ENCODE measurements at places on chromosomes 7 and 10.

DNA sequence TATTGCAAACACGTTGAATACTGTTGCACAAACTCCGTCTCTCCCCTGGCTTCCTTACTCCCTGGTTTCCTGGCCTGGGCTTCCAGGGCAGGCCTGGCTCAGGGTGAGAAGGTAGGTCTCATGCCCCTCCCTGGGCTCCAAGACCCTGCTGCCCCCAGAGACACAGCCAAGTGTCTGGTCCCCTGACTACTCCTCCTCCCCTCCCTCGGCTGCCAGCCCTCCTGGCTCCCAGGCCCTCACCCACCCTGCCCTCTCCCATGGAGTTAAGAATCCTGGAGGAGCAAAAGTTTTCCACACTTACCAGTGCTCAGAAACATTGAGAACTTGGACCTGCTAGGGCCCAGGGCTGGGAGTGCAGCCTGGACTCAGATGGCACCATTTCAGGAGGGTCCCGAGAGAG is 47.2 kb upstream of the RABGEF1 start:
- no peak for DNase-seq

DNA sequence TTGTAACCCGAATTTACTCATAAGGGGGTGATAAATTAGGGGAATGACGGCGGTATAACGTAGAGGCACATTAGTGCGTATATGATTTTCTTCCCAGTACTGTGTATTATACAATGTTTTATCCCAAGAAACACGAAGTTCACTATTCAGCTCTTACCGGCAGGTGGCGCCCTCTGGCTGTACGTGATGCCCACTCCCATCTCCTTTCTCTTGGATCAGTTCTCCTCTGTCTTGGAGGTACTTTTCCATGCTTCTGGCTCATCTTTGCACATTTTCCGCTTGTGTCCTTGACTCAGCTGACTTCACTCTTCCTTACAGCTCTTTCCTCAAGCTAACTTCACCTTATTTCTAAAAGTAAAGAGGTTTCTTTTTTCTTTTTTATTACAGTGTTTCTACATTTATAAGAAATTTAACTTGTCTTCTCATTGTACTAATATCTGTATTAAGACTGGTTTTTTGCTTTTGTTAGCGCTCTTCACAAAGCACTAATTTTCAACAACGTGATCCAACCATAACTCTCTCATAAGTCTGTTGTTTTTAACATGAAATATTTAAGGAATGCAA is 21.3 kb downstream of the TMEM176B start:
- DNase-seq = peak; percentile 70

DNA sequence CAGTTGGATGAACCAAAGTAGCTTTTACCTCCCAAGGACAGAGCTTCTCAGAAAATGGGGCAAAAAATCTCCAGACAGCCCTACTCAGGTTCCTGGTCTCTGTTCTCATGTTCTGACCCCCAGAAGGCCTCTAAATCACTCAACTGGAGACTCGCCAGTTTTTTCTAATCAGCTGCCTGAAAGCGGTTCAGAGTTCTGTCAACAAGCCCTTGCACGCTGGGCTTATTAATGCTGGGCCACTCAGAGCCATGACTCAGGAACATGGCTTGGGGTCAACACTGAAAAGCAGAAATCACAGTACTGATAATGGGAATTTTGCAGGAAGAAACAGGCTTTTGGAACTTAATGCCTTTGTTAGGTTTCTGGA is 15.3 kb downstream of the ECHDC3 start:
- peak; percentile 78 for DNase-seq

- no peak for DNase-seq
These were observed 126.4 kb upstream of the TCF7L2 start for GRCh38 chr10:112823604-112824003.

- no peak for DNase-seq
These were observed 113.4 kb downstream of the DIP2C start for GRCh38 chr10:576130-576465.

DNA sequence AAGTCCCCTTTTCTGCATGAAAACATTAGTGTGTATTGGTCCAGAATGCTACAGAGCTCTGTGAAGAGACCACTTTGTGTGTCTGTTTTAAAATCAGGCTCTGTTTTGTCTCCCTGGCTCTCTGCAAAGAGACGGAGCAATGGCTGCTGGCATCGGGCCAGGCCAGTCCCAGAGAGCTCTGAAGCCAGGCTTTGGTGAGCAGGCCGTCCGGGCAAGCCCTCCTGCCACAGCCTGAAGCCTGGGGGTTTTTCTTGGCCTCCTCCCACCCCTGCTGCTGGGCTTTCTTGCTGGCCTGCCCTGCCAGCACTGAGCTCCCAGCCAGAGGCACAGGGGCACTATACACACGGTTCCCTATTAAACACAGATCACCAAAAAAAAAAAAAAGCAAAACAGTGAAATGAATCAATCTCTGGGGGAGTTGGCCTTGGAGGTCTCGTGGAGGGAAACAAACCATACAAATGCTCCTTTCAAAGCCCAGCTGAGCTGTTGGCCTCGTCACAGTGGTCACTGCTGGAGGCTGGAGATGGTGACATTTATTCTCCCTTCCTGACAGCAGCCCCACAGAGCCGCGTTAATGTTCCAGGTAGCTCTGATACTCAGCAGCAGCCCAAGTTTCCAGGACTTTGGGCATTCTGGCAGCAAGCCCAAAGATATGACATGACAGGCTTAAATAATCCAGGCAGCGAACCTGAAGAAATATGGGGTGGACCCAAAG is 237.2 kb downstream of the TCF7L2 start:
- DNase-seq = no peak

- DNase-seq = peak; percentile 44
These were observed 66.9 kb upstream of the AFAP1L2 start for GRCh38 chr10:114470956-114471905.

GRCh38 chr7:26409661-26410547 is 118.2 kb downstream of the SNX10 start:
- DNase-seq = no peak

DNA sequence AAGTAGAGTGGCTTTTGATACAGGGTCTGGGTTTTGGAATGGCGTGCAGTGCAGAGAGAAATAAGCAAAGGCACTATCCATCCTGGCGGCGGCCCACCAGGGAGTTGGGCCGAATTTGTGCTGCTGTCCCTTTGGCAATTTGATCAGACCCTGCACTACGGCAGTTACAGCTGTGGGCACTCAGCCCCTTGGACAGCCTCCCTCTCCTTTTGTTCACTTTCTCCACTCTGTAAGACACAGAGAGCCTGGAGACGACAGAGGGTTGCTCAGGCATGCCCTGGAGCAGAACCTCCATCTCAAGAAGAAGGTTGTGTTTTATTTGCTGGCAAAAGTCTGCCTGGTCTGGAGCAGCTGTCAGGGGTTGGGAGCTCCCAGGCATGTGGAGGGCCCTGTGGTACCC is 55.8 kb downstream of the LHPP start:
- DNase-seq = no peak

DNA sequence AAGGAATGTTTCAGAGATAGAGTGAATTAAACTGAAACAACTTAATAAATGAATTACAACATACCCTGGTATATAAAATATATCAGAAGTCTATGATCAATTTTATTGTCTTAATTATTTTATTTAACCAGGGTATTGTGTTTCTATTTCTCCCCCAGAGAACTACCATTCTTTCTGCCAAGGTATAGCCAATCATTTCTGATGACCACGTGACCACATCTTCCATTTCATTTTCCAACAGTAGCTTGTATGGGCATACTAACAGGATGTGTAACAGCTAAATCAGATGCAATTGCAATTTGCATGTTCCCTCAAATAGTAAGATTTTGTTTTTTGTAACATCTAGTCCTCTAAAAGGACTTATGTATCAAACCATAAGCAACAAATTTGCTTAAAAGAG is 123.9 kb upstream of the COL1A2 start:
- no peak for DNase-seq

DNA sequence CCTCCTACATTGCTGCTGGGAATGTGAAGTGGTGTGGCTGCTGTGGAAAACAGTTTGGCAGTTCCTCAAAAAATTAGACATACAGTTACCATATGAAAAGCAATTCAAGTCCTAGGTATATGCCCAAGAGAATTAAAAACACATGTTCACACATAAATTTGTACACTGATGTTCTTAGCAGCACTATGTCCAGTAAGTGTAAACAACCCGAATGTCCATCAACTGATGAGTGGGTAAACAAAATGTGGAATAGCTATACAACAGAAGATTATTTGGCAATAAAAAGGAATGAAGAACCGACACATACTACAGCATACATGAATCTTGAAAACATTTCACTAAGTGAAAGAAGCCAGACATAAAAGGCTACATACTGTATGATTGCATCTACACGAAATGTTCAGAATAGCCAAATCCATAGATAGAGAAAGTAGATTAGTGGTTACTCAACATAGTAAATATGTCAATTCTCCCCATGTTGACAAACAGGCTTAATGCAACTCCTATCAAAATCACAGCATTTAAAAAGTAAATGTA is 17.2 kb downstream of the CEP41 start:
- no peak for DNase-seq

DNA sequence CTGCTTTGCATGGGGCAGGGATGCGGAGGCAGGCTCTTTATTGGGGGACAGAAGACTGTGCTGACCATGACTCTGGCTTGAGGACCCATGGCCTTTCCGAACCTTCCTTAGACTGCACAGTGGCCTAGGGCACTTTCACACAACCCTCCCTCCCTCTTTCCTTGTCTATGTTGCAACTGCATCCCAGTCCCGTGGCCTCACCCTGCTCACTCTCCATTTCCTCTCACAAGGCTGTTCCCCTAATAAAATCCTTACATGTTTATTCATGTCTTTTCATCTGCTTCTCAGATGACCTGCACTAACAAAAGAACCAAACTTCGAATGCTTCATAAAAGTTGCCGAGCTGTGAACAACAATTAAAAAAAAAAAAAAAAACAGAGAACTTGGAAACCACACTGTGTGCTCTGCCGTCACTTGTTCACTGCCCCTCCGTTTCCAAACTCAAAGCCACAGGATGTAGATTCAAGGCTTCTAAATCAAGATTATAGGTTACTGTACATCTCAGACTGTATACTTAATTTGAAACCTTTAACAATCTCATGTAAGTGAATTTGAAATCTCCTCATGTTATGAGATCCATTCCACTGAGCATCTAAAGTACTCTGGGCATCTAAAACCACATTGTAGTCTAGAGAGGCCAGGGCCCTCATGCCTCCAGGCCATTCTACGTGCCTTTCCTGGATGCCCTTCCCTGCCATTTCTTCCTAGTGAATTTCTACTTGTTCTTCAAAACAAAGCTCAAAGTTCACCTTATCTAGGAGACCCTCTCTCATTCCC is 265.9 kb downstream of the SNX13 start:
- DNase-seq = no peak

- DNase-seq = no peak
These were observed 13.5 kb downstream of the CCL26 start for GRCh38 chr7:75758491-75758890.

DNA sequence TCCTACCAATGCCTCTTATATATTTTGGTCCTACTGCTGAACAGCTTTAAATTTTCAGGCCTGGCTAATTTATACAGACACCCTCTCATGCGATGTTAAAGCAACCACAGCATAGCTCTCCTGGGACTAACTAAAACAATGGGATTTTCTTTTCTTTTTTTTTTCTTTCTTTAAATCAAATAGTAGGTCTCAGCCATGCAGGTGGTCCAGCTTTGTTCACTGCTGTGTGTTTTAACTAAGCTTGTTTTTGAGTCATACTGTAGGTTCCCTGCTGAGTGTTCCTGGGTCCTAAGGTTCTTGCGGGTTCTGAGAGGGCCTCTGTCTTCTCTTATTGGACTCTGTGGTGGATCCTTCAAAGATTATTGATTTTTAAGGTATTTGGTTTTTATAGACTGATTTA is 113.1 kb upstream of the SORCS1 start:
- no peak for DNase-seq

DNA sequence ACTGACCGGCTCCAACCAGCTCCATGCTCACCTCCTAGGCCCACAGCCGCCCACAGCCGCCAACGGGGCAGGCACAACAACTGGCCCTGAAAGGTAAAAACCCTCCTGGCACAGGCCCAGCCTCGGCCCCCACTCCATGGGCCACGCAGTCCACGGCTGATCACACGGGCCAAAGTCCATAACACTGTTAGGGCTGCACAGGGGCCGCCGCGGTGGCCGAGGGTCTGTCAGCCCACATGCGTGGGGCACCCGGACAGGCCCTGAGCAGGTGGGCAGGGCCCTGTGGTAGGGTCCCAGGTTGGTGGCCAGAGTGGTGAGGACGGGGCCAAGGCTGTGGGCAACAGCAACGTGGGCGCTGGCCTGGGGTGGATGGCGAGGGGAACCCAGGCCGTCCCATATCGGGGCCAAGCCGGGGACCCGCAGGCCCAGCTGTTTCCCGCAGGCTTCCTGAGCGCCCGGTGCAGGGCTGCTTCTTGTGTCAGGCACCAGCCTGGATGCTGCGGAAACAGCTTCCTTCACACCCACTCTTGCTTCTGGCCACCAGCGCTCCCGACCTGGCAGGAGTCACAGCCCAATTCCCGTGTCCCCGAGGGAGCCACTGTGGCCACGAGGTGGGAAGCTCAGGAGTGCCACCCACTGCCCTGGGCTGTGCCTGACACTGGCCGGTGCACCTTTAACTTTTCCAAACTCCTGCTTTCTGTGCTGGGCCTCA is 29.2 kb downstream of the CYP2W1 start:
- no peak for DNase-seq

DNA sequence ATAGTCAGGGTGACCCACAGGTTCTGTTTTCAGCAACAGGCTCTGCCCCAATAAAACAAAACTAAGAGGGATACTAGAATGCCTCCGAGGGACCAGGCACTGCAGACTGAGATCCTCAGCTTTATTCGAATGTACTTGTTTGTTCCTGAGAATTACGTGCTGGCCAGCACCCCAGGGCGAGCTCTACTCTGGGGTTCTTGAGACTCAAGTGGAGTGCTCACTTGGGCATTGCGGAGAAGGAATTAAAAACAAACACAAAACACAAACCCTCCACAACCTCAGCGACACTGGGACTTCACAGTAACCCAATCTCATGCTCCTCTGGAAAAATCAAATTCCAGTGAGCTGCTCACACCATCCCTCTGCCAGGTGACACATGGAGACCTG is 250.7 kb downstream of the TNS3 start:
- no peak for DNase-seq

DNA sequence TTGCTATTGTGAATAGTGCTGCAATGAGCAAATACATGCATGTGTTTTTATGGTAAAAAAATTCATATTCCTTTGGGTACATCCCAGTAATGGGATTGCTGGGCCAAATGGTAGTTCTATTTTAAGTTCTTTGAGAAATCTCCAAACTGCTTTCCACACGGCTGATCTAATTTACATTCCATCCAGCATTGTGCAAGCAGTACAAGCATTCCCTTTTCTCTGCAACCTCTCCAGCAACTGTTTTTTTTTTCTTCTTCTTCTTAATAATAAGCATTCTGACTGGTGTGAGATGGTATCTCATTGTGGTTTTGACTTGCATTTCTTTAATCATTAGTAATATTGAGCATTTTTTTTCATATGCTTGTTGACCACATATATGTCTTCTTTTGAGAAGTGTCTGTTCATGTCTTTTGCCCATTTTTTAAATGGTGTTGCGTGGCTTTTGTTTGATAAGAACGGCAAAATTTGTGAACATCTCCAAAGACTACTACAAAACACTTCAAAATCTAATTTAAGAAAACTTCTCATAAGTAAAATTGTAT is 136.1 kb upstream of the MYO3A start:
- no peak for DNase-seq
